Keratinocyte (primary cell): ENCODE measurements at places on chromosomes 3 and 15. TPM values are rescaled to one million over a fixed set of nuclear protein-coding genes. Genes with fewer than 3 reads are reported as not detected.

Gene SCAPER
- 2.1 to 5.2 TPM (median 4.5 TPM) in 3 replicates for polyA plus RNA-seq

Gene CD200R1
- polyA plus RNA-seq, result 0.97 to 1.9 TPM (median 1.6 TPM) in 3 replicates

Gene MEX3B
- polyA plus RNA-seq, result 0.16 to 0.18 TPM (median 0.17 TPM) in 3 replicates

Gene ZNF106
- polyA plus RNA-seq, result 13.0 to 24.6 TPM (median 17.8 TPM) in 3 replicates

Gene PRKCI
- polyA plus RNA-seq, result 34.9 to 53.5 TPM (median 35.9 TPM) in 3 replicates

Gene SCAANT1
- polyA plus RNA-seq, result not detected in 3 replicates

Gene TMC3
- polyA plus RNA-seq, result not detected in 3 replicates

Gene HRH1
- polyA plus RNA-seq, result 10.0 to 15.1 TPM (median 13.9 TPM) in 3 replicates

Gene NOX5
- 0.09 to 0.18 TPM (median 0.16 TPM) in 3 replicates for polyA plus RNA-seq
